Stimulated activated CD4-positive, alpha-beta T cell treated with anti-CD3 and anti-CD28 coated beads, Interleukin-2, amount 100 ng/mL, for 24 hours (primary cell): ENCODE measurements at places on chromosomes 6 and 20.

DNA sequence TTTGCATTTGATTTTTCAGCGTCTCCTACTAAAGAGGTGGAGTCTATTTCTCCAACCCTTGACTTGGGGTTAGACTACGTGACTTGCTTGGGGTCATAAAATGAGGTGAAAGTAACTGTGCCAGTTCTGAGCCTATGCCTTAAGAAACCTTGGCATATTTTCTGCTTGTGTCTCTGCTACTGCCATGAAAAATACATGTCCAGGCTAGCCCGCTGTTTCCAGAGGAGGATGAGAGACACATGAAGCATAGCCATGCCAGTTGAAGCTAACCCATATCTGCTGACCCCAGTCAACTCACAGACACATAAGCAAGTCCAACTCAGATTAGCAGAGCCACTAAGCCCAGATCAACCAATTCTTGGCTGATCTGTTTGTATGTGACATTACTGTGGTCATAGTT is 38.7 kb downstream of the SCP2D1 start:
- DNase-seq: no peak

- no peak for DNase-seq
Observed at GRCh38 chr6:160330619-160331018, 17.6 kb upstream of the SLC22A3 start.

DNA sequence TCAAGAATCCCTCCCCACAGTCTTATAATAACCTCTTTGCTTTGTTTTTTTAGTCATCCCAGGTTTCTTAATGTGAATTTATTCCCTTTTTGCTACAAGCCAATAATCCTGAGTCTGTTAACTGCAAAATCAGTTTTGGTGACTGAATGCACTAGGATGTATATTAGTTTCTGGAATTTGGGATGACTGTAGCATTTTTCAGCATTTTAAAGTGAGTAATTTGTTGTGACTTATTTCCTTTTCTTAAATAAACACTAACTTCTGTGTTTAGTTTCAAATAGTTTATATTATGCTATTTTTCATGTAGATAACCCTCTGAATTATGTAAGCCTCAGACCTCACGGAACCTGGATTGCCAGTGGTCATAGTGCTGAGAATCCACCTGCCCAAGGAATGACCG is 5.5 kb downstream of the CST1 start:
- DNase-seq: no peak

GRCh38 chr20:53334861-53335260 is 258.8 kb downstream of the ZNF217 start:
- no peak for DNase-seq

- no peak for DNase-seq
Observed at GRCh38 chr6:82567621-82568020, 204.0 kb downstream of the TPBG start.

- DNase-seq: no peak
Observed at GRCh38 chr6:77368660-77369313, 94.5 kb downstream of the HTR1B start.

- no peak for DNase-seq
Observed at GRCh38 chr20:60446267-60447111, 488.3 kb downstream of the CDH26 start.

DNA sequence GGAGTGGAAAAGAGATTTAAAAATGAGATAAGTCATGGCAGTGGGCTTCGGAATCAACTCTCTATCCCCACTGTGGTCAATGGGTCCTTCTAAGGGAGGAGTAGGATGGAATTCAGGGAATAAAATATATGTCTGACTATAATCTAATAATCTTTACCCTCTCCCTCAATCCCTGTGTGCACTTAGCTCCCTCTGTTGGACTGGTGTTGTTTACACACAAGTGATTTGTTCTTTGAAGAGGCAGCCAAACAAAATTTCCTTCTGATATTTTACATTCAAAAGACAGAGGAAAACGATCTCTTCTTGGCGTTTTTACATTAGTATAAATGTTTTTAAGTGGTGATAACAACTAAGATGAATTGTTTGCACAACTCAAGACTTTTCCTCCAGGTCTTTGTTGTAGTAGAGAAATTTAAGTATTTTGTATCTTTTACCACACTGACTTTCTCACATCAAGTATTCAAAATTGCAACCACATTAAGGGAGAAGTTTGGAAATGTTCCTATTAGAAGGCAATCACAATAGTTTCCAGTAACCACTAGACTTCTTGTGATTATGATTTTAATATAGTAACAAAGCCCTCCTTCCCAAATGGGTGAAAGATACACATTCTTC is 317.8 kb downstream of the CENPW start:
- no peak for DNase-seq

- no peak for DNase-seq
Observed at GRCh38 chr6:105994118-105994590, 92.0 kb upstream of the PRDM1 start.
